Right atrium auricular region (tissue), 2 donors: ENCODE measurements at places on chromosomes 2 and 18.
A peak's percentile ranks its signal among the peaks of the same experiment; 100 is the strongest.

DNA sequence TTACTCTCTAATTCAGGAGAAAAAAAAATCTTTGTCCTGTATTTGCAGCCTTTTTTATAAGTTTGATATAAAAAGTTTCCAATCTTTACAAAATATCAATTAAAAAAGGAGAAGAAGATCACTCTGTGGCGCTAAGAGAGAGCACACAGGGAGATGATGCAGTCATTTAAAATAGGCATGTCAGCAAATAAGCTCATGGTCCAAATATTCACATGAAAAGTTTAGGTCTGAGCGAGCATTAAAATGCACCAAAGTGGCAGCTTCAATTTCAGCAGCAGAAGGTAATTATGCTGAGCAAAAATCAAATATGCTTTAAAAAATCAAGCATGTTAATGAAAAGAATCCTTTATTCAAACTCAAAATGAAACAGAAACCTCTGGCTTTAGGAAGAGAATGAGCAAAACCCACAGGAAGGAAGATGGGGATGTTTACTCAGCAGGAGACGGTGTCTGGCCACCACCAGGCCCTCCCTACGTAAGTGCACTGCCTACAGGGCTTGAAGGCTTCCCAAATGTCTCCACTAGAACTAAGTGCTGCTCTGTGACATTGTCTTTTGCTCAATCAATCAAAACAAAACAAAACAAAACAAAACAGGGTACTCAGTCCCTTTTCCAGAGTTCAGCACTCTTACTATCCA lies 120.4 kb downstream of the L3MBTL4 start:
- DNase-seq = no peak

GRCh38 chr2:189412330-189412953 lies 28.8 kb upstream of the WDR75 start:
- DNase-seq = no peak

DNA sequence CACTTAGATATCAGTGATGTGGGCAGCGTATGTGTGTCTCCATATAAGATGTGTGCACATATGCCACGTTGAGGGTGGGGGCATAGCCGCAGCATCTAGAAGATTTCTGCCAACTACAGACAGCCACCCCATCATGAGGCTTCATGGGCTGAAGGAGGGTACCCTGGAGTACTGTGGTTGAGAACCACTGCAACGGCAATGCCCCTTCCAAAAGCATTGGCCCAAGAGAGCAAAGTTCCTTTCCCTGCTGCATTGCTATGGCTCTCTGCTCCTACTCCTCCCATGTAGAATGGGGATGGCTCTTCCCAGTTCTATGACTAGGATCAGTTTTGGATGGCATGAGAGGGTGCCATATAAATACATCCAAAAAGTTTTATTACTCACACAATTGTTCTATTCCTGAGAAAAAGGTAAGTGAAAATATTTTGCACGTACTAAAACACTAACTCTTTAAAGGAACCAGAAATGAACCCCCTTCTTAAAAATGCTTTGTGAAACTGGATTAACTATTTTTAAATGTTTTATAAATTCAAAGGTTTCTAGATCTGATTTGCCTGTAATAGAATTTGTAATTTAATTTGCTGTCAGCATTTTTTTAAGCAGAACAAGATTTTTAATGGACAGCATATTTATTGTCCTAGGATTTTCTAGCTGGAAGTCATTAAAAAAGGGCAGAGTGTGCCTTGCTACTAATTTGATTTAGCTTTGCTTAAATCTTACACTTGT lies 4.4 kb upstream of the RPL31 start:
- DNase-seq = no peak

DNA sequence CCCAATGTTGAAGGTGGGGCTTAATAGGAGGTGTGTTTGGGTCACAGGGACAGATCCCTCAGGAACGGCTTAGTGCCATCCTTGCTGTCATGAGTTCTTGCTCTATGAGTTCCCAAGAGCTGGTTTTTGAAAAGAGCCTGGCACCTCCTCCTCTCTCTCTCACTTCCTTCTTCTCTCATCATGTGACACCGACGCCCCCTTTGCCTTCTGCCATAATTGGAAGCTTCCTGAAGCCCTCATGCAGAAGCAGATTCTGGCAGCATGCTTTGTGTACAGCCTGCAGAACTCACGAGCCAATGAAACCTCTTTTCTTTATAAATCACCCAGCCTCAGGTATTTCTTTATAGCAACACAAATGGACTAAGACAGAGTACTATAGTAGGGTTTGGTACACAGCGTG lies 100.4 kb upstream of the SH3BP4 start:
- no peak for DNase-seq

GRCh38 chr2:130892793-130893785 lies 56.4 kb downstream of the ARHGEF4 start:
- no peak for DNase-seq

DNA sequence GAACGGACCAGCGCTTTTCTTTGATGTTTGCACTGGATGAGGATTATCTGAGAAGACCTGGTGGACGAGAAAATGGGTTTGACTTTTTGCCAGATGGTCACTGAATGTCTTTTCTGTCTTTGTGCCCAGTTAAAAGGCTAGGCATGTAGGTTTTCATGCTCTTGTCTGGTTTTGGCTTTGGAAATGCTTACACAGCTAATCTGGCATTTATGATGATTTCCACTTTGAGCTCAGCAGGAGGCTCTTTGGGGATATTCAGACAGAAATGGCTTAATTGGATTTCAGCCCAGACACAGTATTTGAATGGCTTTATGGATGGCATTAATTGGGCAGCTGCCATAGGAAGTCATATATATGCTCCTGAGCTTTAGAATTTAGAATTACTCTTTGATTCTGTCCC lies 59.6 kb downstream of the NCK2 start:
- DNase-seq = no peak

- DNase-seq = peak; percentile 50
Observed at GRCh38 chr2:113136828-113137775, 9.7 kb downstream of the IL1RN start.

GRCh38 chr2:20702563-20702962 lies 35.6 kb downstream of the GDF7 start:
- no peak for DNase-seq

- no peak for DNase-seq
Observed at GRCh38 chr2:177682006-177682405, 289.4 kb downstream of the AGPS start.

DNA sequence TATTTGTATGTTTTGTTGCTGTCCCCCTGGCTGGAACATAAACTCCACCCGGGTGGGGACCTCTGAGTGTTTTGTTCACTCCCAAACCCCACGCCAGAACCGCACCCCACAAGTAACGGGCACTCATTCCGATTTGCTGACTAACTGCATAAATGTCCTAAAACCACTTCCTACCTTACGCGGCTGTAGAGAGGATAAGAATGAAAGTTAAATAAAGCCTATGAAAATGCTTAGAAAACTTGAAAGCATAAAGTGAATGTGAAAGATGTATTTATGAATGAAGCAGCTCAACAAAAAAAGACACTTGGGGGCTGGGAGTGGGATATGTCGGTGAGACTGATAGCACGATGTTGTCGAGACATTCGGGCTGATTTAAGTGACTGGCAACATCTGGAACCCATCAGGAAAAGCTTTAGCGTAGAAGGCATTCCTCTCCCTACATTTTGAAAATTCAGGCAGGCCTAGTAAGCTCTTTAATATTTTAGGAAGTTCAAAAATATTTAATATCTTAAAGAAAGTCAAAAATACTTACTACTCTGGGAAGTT lies 206.7 kb downstream of the SH3RF3 start:
- no peak for DNase-seq

DNA sequence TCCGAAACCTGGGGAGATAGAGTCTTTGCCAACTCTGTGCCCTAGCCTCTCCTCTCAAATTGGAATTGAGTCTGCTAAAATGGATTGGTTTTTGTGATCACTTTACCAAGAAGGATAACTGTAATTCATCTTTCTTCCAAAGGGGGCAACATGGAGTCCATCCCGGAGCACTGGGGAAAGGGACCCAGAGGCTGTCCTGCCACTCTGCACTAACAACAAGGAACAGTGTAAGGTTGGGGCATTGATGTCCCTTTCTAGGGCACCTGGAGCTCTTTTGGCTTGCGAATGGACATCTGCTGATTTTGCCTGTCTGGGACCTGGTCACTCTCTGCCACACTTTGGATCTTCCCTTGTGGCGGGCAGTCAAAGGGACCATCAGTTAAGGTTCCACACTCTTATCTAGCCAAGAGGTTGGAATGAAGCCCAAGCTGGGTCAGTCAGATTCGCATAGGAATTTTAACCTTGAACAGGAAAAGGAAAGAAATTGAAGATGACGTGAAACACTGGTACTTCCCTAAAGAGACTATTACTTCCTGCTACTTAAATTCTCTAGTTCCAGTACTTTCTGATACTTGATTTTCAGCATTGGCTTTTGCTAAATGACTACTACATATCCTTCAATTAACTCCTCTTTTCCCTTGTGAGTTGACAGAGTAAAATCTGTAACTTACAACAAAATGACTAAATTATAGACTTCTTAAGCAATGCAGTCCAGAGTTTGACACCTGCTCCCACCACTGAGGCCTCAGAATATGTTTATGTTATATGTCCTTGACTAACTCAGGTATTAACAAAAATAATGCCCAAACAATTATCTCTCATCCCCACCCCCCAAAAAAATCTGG lies 64.7 kb upstream of the KLF7 start:
- DNase-seq = no peak

- no peak for DNase-seq
Observed at GRCh38 chr2:217740178-217740577, 262.6 kb downstream of the TNS1 start.

GRCh38 chr2:84288293-84288692 lies 170.8 kb downstream of the SUCLG1 start:
- DNase-seq = no peak

- no peak for DNase-seq
Observed at GRCh38 chr2:180644709-180645108, 335.7 kb upstream of the UBE2E3 start.

GRCh38 chr2:193966590-193966989 lies 1690.4 kb upstream of the SLC39A10 start:
- DNase-seq = no peak

- no peak for DNase-seq
Observed at GRCh38 chr18:79372991-79373390, 22.7 kb upstream of the NFATC1 start.

- DNase-seq = no peak
Observed at GRCh38 chr2:160208655-160209515, 8.8 kb upstream of the ITGB6 start.
